ENCODE measurements at places on chromosomes 3 and 15. TPM values are rescaled to one million over a fixed set of nuclear protein-coding genes. Genes with fewer than 3 reads are reported as not detected.

IFT122 gene
- total RNA-seq = 38.0 TPM

SLC51A gene
- total RNA-seq = not detected

CGNL1 gene
- total RNA-seq = 11.0 TPM

CA12 gene
- total RNA-seq = 174 TPM

FBXW12 gene
- 0.27 TPM for total RNA-seq

NFKBIZ gene
- 38.3 TPM for total RNA-seq

NAALADL2 gene
- 11.4 TPM for total RNA-seq

AP2M1 gene
- total RNA-seq = 364 TPM

CIAO2A gene
- 67.7 TPM for total RNA-seq

STRIT1 gene
- total RNA-seq = not detected

FBXO40 gene
- not detected for total RNA-seq

INSYN1 gene
- total RNA-seq = 1.2 TPM

PTPRG gene
- 27.6 TPM for total RNA-seq

TM4SF4 gene
- not detected for total RNA-seq

HESX1 gene
- 2.4 TPM for total RNA-seq

PRICKLE2 gene
- total RNA-seq = 22.0 TPM

GCHFR gene
- total RNA-seq = 0.82 TPM

SRGAP3 gene
- total RNA-seq = 4.6 TPM

SEMA3G gene
- not detected for total RNA-seq

CEP152 gene
- total RNA-seq = 11.1 TPM

TERC gene
- total RNA-seq = 124 TPM

LDHAL6B gene
- total RNA-seq = not detected

ARNT2 gene
- 9.4 TPM for total RNA-seq

CDHR4 gene
- 0.09 TPM for total RNA-seq

CASR gene
- not detected for total RNA-seq

RARRES1 gene
- total RNA-seq = 47.8 TPM

CDCP1 gene
- total RNA-seq = 32.8 TPM

ISY1 gene
- 51.0 TPM for total RNA-seq

PLXND1 gene
- total RNA-seq = 76.3 TPM

BFSP2 gene
- not detected for total RNA-seq

IL12A gene
- total RNA-seq = 1.2 TPM

MESP2 gene
- 2.9 TPM for total RNA-seq

TAGLN3 gene
- total RNA-seq = not detected

ZNF385D gene
- 11.5 TPM for total RNA-seq

All from fibroblast of the aortic adventitia (primary cell).